Endothelial cell of umbilical vein (primary cell): ENCODE measurements at places on chromosomes 2 and 18. TPM values are rescaled to one million over a fixed set of nuclear protein-coding genes. Genes with fewer than 3 reads are reported as not detected.
A peak's percentile ranks its signal among the peaks of the same experiment; 100 is the strongest.

DNA sequence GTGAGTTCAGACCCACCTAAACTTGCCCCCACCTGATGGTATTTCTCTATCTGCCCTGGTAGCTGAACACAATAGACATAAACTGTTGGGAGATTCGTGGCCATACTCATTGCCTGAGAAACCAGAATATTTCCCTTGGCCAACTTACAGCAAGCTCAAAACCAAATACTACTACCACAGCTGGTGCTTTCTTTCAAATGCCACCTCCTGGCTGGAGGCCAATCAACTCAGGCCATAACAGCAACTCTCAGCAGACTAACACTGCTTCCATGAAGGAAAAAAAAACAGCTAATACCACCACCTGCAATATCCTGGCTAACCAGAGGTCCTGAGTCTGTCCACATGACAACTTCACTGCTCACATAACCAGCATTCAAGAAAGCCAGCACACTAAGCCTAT is 373.1 kb downstream of the CMPK2 start:
- no peak overlapping the region for H3K27ac ChIP-seq
- DNase-seq: no peak
- H3K36me3 ChIP-seq: no peaks in the 10 kb centered on the region
- H3K27me3 ChIP-seq: no peaks in the 10 kb centered on the region

GRCh38 chr2:233919938-233920337 is 2.8 kb downstream of the TRPM8 start:
- no peaks in the 10 kb centered on the region for H3K4me1 ChIP-seq
- H3K27ac ChIP-seq: no peak overlapping the region
- H3K36me3 ChIP-seq: no peaks in the 10 kb centered on the region
- no peak overlapping the region for H3K4me3 ChIP-seq

The L3MBTL4 gene
- total RNA-seq: 0.18 and 0.80 TPM in 2 replicates

The CRYBA2 gene
- total RNA-seq: not detected in 2 replicates

DNA sequence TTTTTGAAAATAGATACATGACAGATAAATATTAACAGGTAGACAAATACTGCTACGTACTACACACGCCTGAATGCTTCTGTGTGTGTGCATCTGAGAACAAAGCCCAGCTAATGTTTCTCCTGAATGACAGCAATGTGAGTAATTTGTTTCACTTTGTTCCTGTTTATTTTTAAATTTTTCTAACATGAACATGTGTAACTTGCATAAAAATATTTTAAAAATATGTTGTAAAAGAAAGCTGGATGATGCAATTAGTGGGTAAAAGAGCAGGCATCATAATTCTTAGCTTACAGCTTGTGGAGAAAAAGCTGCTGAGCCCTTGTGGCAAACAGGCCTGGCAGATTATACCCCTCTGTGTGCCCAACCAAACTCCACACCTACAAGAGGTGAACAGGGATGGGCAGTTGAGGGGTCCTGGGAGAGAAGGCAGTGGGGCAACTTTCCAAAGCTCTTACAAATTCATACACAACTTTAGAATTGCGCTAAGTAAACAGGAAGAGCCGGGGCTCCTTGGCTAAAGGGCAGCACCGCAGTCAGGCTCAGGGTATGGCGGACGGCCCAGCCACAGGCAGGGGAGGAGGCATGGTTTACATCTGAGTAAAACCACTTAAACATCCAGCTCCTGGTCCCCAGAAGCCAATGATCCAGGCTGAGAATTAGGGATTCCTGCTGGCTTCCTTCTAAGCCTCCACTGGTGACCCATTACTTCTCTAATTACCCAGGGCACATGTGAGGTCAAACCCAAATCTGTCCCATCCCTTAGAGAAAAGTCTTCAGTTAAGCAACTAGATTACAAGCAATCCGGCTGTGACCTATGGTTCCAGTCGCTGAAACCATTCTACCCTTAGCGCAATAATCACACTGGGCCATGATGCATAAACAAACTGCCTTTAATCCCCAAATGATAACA is 14.0 kb downstream of the PXDN start:
- no peak overlapping the region for H3K4me3 ChIP-seq
- peaks cover 19% of the 10 kb centered on the region for H3K4me1 ChIP-seq
- H3K36me3 ChIP-seq: peaks cover 4% of the 10 kb centered on the region
- peak overlapping the region; percentile 65 for H3K27ac ChIP-seq
- H3K27me3 ChIP-seq: no peaks in the 10 kb centered on the region
- DNase-seq: peak; percentile 54

DNA sequence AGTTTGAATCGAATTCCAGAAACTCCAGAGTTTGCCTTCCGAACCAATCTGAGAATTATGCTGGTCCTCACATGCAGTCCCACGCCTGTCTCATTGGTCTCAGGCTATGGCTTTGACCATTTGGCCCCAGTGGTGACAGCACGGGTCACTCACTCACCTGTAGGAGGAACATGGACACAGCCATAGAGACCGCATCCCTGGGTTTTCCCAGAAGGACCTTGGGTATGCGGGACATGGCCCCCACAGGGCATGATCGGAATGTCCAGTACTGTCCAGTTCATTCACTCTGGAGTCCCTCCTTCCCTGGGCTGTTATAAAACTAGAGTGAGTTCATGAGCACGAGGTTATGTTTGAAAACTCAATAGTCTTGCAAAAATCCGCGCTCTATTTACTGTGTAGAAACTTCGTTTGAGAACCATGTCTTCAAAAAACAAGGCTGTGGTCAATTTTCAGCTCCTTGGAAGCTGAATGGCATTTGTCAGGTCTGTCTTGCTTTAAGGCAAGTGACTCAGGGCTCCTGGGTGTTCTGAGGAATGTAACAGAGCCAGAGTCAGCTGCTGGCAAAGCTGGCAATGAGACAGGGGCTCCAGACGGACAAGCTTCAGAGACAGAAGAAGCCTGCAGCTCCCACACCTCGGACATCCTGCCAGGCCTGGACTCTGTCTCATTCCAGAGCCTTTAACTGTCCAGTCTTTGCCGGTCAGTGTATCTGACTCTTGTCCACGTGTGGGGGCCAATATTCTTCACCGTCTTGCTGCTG is 86.7 kb upstream of the TMEM18 start:
- no peaks in the 10 kb centered on the region for H3K27me3 ChIP-seq
- no peak for DNase-seq
- no peak overlapping the region for H3K4me3 ChIP-seq
- H3K27ac ChIP-seq: no peak overlapping the region
- no peaks in the 10 kb centered on the region for H3K36me3 ChIP-seq

DNA sequence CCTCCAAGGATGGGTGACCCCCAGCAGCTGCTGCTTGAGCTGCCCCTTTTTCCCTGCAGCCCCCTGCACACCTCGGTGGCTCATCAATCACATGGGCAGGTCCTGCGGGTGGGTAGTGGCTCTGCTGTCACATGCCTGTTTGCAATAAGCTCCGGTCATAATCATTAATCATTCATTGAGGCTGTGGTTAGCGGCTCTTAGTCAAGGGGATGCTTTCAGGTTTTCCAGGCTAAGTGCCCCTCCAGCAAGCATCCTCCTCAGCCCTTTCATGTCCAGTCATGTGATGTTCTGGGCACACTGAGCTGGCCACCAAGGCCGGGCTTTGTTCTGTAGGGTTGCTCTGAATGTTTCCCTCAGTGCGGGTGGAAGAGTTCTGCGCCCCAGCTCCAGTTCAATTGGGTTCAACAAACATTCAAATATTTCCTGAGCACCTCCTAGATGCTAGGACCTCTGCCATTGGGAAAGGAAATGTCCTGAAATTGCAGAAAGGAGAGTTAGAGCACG is 96.4 kb upstream of the LDAH start:
- H3K36me3 ChIP-seq: no peaks in the 10 kb centered on the region
- no peaks in the 10 kb centered on the region for H3K4me1 ChIP-seq
- H3K4me3 ChIP-seq: no peak overlapping the region
- no peak overlapping the region for H3K27ac ChIP-seq

- H3K36me3 ChIP-seq: peaks cover 5% of the 10 kb centered on the region
- peak overlapping the region; percentile 84 for H3K4me3 ChIP-seq
- DNase-seq: peak; percentile 65
- peaks cover 16% of the 10 kb centered on the region for H3K4me1 ChIP-seq
- H3K27me3 ChIP-seq: no peaks in the 10 kb centered on the region
These were observed 749 bp downstream of the STK25 start for GRCh38 chr2:241507430-241508239.

The LCLAT1 gene
- total RNA-seq: 17.1 and 20.8 TPM in 2 replicates

The DSG1 gene
- not detected in 2 replicates for total RNA-seq

DNA sequence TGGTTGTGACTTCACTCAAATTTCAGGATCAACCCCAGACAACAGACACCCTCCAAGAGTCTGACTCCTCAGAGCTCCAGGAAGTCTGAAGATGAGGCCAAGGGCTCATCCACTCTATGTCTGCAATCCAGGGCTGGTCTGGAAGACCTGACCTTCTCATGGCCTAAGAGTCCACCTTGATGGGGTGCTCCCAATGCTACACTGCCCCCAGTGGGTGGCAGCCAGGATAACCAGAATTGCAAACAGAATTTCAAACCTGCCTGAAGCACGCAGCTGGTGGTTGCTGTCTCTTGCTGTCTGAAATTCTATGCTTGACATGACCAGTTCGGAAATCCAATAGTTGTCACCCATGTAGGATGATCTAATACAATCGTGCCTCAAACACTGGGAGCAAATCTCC is 96.0 kb downstream of the UXS1 start:
- H3K36me3 ChIP-seq: peaks cover 3% of the 10 kb centered on the region
- DNase-seq: peak; percentile 11
- H3K4me3 ChIP-seq: no peak overlapping the region
- H3K27me3 ChIP-seq: no peaks in the 10 kb centered on the region
- H3K27ac ChIP-seq: no peak overlapping the region

- no peaks in the 10 kb centered on the region for H3K36me3 ChIP-seq
- H3K27ac ChIP-seq: no peak overlapping the region
- H3K4me3 ChIP-seq: no peak overlapping the region
- peaks cover 16% of the 10 kb centered on the region for H3K27me3 ChIP-seq
These were observed 114.7 kb downstream of the FAM210A start for GRCh38 chr18:13611601-13612195.

- peaks cover 3% of the 10 kb centered on the region for H3K27me3 ChIP-seq
- no peak overlapping the region for H3K4me3 ChIP-seq
- no peak for DNase-seq
- no peaks in the 10 kb centered on the region for H3K4me1 ChIP-seq
- H3K27ac ChIP-seq: no peak overlapping the region
- no peaks in the 10 kb centered on the region for H3K36me3 ChIP-seq
These were observed 87.1 kb upstream of the CYP1B1 start for GRCh38 chr2:38163006-38163405.

DNA sequence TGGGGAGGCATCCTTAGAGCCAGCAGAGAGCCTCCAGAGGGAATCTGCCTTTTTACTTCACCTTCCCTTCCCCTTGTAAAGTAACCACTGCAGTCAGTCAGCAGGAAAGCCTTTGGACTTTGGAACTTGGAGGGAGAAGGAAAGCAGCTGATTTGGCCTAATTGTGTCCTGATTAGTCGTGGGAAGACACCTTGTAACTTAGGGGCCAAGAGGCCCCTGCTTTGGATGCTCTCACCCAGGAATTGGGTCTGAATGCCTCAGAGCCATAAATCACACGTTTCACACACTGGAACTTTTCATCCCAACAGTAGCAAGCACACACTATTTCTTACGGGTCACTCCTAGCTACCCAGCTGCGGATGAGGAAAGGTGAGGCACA is 81.0 kb upstream of the PPM1B start:
- peaks cover 29% of the 10 kb centered on the region for H3K27me3 ChIP-seq
- no peak overlapping the region for H3K4me3 ChIP-seq
- no peak overlapping the region for H3K27ac ChIP-seq
- peaks cover 4% of the 10 kb centered on the region for H3K4me1 ChIP-seq

DNA sequence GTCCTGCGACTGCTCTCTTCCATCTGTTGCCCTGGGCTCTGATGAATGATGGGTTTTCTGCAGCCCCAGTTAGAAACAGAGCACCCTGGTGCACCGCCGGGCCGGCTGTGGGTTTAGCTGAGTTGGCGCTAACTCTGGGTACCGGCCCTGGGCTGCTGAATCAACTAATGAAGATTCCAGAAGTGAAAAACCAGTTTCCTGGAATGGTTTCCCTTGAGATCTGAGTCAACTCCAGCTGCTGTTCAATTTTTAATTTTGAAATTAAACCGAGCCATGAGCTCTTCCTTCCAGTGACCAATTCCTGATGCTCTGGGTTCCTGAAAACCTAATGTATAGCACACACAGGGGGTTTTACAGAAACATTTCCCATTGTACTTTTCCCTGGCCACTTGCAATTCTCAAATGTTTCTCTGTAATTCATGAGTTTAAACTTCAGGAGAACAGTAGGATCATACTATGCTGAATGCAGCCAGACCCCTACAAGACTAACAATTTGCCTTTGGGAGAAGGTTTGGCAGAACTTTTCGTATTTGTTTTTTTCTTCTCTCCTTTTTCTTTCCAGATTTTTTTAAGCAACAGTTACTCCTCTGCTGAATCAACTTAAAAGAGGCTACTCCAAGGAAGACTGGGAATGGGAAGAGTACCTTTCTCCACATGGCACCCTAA is 5.5 kb downstream of the COL6A3 start:
- H3K27ac ChIP-seq: no peak overlapping the region
- peaks cover 27% of the 10 kb centered on the region for H3K27me3 ChIP-seq
- no peak for DNase-seq
- H3K4me1 ChIP-seq: no peaks in the 10 kb centered on the region

DNA sequence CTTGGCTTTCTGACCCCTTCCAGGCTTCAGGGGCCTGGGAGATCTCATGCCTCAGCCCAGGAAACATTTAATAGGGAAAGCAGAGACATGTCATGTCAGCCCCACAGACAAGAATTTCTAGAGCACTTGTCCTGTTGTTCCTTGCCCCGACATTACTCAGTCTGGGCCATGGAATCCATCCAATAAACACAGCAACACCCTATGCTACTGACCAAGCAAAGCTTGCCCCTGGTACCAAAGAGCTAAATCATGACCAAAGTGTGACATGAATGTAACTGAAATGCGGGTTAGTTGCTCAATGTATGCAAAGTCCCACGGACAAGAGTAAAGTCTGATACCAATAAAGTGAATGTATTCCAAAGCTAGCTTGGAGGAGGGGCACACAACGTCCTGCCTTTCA is 35.1 kb downstream of the EHD3 start:
- no peaks in the 10 kb centered on the region for H3K36me3 ChIP-seq
- no peak for DNase-seq
- no peak overlapping the region for H3K27ac ChIP-seq
- H3K4me1 ChIP-seq: no peaks in the 10 kb centered on the region
- H3K4me3 ChIP-seq: no peak overlapping the region
- peaks cover under 1% of the 10 kb centered on the region for H3K27me3 ChIP-seq

DNA sequence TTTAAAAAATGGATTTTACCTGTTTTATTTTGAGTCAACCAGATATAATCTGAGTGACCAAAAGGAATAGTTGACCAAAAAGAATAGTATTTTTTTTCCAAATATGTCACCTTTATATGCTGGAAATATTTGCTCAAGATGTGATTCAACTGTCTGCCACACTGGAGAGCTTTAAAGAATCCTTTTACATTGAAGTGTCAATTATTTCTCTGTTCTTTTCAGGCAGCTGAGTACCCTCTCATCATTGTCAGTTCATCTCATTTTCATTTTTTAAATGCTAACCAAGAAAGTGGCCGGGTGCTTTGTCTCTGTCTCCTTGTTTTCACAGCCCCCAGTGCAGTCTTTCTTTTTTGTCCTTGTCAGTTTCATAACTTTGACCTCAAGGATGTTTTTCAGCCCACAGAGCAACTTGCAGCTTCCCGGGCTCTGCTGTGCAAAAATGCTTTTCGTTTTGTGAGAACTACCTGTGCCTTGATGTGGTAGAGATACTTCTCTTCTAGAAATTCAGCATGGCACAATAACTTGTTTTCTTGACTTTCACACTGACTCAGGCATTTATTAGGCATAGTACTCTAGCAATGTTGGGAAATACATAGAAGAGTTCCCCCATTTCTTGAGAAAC is 23.4 kb upstream of the CERS6 start:
- H3K36me3 ChIP-seq: no peaks in the 10 kb centered on the region
- H3K27ac ChIP-seq: no peak overlapping the region
- H3K4me1 ChIP-seq: no peaks in the 10 kb centered on the region
- peaks cover 3% of the 10 kb centered on the region for H3K27me3 ChIP-seq
- DNase-seq: no peak

The ANKRD30BL gene
- total RNA-seq: not detected in 2 replicates

The SCTR gene
- not detected in 2 replicates for total RNA-seq
